ENCODE measurements at places on chromosomes 2 and 18. TPM values are rescaled to one million over a fixed set of nuclear protein-coding genes. Genes with fewer than 3 reads are reported as not detected.

The KCNE4 gene
- total RNA-seq, result not detected

The EMILIN2 gene
- total RNA-seq, result 5.1 TPM

The LAMA1 gene
- total RNA-seq, result 0.75 TPM

The CTIF gene
- total RNA-seq, result 16.5 TPM

The NEU2 gene
- total RNA-seq, result not detected

The RAB31 gene
- 24.9 TPM for total RNA-seq

The FSIP2 gene
- total RNA-seq, result 0.38 TPM

The PLEKHB2 gene
- 101 TPM for total RNA-seq

The CCDC85A gene
- 11.2 TPM for total RNA-seq

The VIT gene
- total RNA-seq, result 0.09 TPM

The ABCB11 gene
- total RNA-seq, result 0.18 TPM

The BMP10 gene
- not detected for total RNA-seq

The MYCN gene
- 2.4 TPM for total RNA-seq

The CHN1 gene
- 14.5 TPM for total RNA-seq

The POTEJ gene
- 0.09 TPM for total RNA-seq

The UBR3 gene
- 25.6 TPM for total RNA-seq

The GCKR gene
- total RNA-seq, result 6.7 TPM

The EML6 gene
- total RNA-seq, result 0.63 TPM

The G6PC2 gene
- not detected for total RNA-seq

The SERPINB4 gene
- total RNA-seq, result not detected

The THSD7B gene
- not detected for total RNA-seq

The DYTN gene
- not detected for total RNA-seq

The ZNF385B gene
- total RNA-seq, result not detected

The MYL12A gene
- total RNA-seq, result 1,310 TPM

Measured in endothelial cell of coronary artery (primary cell).